ENCODE measurements at places on chromosomes 2 and 18.

DNA sequence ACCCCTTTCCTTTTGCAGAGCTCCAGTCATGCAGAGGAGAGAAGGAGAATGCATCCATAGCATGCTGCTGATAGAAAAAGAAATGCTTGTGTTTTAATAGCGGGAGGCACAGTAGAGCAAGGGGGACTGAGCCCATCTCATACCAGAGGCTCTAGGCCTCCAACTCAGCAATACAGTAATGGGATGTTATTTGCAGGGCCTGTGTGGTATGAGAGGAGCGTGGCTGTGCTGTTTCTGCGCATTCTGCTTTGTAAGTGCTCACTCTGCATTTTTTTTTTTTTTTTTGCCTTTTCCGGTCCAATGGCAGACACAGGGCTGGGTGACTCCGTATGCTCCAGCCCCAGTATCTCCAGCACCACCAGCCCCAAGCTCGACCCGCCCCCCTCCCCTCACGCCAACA, 200.0 kb downstream of the GBX2 start:
- DNase-seq, result no peak

- no peak for DNase-seq
These were observed 79.7 kb downstream of the EHBP1 start for GRCh38 chr2:62785216-62785615.

DNA sequence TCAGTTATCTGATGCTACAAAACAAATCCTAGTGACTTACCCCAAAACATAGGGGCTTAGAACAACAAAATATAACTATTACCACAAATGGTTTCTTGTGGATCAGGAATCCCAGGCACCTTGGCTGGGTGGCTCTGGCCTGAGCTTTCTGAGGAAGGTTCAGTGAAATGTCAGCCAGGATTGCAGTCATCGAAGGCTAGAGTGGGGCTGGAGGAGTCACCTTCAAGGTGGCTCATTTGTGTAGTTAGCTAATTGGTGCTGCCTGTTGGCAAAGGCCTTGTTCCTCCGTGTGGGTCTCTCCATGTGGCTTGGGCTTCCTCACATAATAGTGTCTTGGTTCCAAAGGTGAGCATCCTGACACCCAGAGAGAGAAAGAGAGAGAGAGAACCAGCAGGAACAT, 57.4 kb downstream of the COPS8 start:
- no peak for DNase-seq

DNA sequence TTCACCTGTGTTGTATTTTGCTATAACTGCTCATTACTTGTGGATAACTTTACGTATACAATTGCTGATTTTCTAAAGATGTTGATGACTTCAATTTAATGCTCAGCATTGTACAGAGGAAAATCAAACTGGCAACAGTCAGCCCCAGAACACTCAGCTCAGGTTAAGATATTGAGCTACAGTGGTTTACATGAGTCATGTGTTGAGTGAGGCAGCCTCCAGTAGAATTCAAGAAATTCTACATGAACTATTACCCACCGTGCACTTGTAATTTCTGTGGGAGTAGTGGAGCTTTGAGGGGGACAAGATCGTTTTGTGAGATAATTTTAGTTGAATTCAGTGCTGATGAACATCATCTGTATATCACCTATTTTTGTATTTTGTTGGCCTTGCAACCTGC, 292.3 kb downstream of the ALPK2 start:
- DNase-seq, result no peak

- no peak for DNase-seq
These were observed 15.5 kb downstream of the ASPRV1 start for GRCh38 chr2:69945941-69946340.

Measured in activated T-cell treated with anti-CD3 and anti-CD28 coated beads for 1 hour (primary cell).